ENCODE measurements at places on chromosomes 1 and 21.
A peak's percentile ranks its signal among the peaks of the same experiment; 100 is the strongest.

DNA sequence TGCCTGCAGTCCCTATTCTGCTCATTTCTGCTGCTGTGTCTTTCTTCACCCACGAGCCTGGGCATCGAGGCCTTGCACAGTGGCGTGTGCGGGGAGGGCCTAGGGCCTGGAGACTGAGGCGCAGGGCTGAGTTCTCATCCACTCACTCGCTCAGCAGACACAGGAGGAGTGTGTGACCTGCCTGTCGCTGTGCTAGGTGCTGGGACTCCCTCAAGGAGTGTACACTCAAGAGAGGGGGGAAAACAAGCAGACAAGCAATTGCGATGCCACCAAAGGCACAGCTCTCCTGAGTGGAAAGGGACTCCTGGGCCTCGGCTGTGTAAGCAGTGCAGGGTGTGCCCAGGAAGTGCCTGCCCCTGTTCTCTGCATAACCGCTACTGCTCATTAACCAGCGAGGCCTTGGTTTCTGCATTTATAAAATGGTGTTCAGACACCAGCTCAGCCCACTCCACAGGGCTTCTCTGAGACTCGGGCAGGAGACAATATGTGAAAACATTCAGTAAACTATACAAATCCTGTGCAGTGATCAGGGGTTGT, 4.2 kb downstream of the RD3 start:
- no peak for DNase-seq

- no peak for DNase-seq
These were observed 153.4 kb upstream of the CAMK1G start for GRCh38 chr1:209430107-209430506.

GRCh38 chr1:234479310-234479559, 256 bp upstream of the TARBP1 start:
- no peak for DNase-seq

- DNase-seq = no peak
These were observed 466.9 kb downstream of the PCP4 start for GRCh38 chr21:40334159-40334558.

- no peak for DNase-seq
These were observed 21.3 kb upstream of the C1orf105 start for GRCh38 chr1:172398970-172399755.

DNA sequence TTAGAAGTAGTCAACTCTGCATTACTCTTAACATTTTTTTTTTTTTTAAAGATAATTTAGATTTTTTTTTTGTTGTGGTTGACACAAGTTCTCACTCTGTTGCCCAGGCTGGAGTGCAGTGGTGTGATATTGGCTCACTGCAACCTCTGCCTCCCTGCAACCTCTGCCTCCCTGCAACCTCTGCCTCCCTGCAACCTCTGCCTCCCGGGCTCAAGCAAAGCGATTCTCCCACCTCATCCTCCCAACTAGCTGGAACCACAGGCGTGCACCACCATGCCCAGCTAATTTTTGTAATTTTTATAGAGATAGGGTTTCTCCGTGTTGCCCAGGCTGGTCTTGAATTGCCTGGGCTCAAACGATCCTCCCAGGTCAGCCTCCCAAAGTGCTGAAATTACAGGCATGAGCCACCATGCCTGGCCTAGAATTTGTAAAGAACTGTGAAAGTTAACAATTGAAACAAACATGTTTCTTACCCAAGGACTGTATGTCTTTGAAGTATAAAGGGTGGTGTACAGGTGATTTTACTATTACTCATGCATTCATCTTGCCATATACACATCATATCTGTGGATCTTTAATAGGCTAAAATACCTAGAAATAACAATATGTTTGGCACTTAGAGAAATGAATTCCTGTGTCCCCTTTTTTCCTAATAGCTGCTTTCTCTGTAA, 114.7 kb downstream of the ATP5PO start:
- DNase-seq = no peak

DNA sequence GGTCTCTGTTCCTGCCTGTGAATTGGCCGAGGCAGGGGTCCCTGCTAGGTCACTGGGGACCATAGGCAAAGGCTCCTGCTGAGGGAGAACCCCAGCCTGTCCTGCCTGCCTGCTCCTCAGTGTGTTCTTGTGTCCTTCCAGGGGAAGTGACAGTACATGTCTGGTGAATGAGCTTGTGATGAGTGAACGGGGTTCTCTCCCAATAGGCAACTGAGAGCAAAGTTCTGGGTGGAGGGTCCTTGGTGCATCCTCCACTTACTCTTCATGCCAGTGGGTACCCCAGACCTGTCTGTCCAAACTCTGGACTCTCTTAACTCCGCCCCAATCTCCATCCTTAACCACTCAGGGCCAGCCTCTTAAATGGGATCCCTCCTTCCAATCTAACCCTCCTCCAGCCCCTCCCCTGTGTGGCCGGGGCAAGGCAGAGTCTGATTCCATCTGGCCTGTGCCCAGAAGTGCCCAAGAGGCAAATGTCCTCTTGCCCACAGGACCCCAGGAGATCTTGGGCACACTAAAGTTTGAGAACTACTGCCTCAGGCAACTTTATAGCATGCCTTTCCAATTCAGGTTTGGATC, 2.0 kb downstream of the XKR8 start:
- DNase-seq = no peak

DNA sequence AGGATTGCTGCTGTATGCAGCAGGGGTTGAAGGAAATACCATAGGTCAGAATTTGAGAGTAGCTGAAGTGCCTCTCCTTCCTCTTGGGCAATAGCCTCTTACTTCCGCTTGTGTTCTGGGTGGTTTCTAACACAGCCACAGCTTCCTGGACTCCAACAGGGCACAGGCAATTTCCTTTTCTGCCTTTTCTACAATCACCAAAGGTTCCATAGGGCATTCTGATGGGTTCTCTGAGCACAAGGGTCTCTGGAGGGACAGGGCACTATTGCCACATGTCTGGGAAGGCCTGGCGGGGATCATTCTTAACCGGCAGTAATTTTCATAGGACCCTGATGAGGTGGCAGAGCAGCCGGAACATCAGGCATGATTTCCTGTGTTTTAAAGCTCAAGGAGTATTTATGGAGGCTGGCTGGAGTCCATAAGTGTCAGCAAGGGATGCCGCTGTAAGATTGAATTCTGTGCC, 5.5 kb upstream of the AGTRAP start:
- DNase-seq = peak; percentile 69

DNA sequence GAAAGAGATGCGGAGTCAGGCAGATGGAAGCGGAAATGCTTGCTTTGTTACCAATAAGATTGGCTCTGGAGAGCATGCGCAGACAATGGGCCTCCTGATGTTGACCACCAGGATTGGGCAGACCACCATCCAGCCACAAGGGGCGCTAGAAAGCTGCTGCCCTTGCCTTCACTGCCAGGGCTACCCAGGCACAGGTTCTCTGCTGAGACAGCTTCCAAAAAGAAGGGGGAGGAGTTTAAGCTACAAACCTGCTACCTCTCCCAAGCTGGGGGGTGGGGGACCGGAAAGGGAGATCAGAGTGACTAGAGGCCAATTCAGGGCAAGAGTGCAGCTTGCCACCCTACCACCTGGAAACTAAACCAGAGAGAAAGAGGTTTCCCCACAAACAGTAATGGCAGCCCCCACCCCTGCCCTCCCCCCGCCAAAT, 369.7 kb downstream of the RRAGC start:
- DNase-seq = peak; percentile 56

GRCh38 chr1:167515893-167516321, 2.4 kb downstream of the CD247 start:
- DNase-seq = no peak

DNA sequence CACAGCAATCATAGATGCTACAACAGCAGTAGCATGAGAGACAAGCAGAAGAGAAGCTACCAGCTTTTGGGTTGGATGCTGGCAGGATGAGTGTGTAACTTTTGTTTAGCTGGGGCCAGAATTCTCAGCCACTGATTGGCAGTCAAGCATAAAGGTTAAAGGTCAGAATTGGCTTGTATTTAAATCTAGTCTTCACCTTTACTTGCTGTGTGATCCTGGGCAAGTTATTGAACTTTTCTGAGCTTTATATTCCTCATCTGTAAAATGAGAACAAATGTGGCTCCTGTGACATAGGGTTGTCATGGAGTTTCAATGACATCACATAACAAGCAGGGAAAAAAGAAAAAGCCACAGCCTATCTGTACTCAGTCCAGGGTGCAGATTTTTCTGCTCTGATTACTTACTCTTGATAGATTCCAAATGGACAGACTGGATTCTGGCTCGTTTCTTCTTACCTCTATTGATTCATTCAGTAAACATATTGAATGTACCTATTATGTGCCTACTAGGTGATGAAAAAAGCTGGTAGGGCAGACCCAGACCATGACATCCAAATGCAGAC, 2.8 kb upstream of the AZIN2 start:
- no peak for DNase-seq

- no peak for DNase-seq
These were observed 137.7 kb upstream of the ETS2 start for GRCh38 chr21:38668067-38668466.

- no peak for DNase-seq
These were observed 72.4 kb upstream of the POU3F1 start for GRCh38 chr1:38118976-38119375.

GRCh38 chr1:157431751-157432150, 120.6 kb downstream of the FCRL5 start:
- DNase-seq = no peak

DNA sequence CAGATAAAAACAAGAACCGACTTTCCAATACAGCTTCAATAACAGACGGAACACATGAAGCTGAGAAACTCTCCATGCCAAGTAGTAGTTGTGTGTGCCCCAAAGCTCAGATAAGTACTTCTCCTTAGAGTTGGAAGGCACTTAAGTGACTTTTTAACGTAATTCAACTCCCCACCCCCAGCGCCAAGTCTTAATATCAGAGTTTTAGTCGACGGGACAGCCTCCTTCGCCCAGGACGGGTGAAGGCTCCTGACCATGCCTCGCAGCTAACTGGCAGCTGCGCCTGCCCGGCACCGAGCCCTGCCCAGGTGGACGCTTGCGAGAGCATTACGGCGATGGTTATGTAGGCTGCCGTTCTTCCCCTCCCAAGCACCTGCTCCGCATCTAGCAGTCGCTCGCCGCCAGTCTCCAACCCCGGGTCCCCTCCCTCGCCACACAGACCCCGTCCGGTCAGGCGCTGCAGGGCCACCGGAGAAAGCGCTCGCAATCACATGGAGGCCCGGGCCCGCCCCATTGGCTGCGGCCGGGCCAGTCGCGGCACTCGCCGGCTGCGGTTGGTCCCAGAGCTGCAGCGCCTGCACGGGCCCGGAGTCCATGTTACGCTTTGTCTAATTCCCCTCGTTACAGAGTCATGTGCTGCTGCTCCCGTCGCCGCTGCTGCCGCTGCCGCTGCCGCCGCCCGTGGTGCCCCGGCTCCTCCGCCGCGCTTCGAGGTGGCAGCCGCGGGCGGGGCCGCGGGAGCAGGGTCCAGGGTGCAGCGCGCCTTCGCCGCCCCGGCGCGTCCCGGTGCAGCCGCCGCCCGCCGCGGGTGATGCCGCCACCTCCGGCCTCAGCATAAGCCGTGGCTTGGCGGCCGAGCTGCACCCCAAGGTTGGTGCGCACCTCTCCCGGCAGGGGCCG, at the start of gene LRRC8D:
Gene LRRC8D, plus strand, starts transcription at position 611 of the 900 bp plus-strand sequence. CDS start 112,037 bp downstream, outside the sequence.
- DNase-seq = peak; percentile 67

DNA sequence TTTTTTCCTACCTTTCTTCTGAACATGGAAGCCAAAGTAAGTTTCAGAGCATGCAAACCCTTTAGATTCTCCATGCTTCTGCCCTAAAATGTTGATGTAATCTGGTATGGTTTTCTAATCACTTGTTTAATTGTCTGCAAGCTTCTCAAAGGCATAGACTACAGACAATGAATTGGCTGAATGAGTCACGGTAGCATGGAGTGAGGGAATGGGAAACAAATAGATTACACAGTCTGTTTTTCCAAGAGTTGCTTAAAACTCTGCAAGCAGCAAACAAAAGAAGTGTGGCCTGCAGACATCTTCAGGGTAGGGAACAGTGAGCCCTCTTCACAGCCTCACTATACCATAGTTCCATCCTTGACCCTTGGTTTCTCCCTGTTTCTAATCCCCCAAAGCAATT, 326.0 kb downstream of the BARHL2 start:
- no peak for DNase-seq
